Small intestine (tissue), 16 donors: ENCODE measurements at places on chromosomes 16 and 17.

- DNase-seq: no peak
Observed at GRCh38 chr17:75063201-75063600, 16.2 kb downstream of the KCTD2 start.

DNA sequence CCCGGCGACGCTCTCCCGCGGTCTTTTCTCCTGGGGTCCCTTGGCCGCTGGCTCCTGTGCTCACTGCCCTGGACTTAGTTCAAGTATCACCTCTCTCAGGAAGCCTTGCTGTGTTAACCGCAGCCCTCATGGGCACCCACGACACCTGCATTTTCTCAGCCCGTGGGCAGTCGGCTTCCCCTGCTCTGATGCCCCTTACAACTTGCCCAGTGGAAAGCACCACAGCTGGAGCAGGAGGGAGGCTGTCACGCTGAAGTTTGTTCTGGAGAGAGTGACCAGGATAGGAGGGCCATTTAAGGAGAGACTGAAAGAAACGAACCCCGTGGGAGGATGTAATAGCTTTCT is 395 bp downstream of the STXBP4 start:
- DNase-seq: no peak

DNA sequence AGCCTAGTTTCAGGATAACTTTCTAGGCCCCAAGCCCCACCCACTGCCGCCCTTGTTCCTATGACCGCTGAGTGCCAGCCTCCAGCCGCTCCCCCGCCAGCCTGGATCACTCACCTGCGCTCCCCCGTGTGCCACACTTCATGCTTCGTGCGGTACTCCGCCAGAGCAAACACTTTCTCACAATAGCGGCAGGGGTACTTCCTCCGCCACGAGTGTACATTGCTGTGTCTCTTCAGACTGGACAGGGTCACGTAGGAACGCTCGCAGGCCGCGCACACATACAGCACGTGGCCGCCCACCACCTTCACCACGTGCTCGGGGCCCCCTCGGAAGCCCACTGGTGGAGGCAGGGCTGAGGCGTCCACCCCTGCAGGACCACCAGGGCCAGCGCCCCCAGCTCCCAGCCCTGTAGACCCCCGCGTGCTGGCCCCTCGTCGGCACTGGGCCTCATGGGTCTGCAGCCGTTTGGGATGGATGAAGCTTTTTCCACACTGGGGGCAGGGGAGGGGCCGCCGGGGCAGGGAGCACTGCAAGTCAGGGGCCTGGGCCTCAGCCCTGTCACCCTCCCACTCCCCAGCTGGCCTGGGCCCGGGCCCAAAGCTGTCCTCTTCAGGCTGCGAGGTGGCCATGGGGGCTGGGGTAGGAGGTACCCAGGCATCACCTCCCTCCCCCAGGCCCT is 13.7 kb downstream of the ZBTB4 start:
- DNase-seq: no peak

GRCh38 chr17:68600067-68600930 is 868 bp downstream of the FAM20A start:
- no peak for DNase-seq
